ENCODE measurements at places on chromosomes 7 and 10.

GRCh38 chr7:919924-920341 is 34.5 kb downstream of the ADAP1 start:
- DNase-seq = no peak

DNA sequence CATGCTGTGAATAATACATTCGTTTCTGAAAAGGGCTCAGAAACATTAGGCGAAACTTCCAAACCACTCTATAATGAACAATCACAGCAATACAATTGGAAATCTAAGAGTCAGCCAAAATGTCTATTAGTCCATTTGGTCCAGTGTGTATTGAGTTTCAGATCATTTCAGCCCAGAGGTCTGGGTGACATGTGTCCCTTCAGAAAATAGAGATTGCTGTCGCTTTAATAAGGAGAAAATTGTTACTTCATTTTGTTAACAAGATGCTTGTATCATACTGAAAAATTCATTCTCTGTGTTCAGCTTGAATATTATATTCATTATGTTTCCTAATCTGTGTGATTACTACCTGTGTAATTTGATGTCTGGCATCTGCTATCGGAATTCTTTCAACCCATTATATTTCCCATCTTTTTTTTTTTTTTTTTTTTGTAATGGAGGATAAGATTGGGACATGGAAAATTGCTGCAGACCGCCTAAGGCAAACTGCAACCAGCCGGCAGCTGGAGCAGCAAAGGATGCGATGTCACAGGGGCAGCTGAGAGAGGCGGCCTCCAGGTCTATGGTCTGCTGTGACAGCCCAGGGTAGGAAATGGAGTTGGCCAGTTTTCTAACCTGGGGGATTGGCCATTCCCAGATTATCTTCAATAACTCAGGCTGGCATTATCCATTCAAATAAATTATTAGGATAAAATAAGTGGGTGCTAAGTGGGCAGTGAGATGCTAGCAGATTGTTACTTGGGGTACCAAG is 170.9 kb upstream of the NPVF start:
- DNase-seq = no peak

DNA sequence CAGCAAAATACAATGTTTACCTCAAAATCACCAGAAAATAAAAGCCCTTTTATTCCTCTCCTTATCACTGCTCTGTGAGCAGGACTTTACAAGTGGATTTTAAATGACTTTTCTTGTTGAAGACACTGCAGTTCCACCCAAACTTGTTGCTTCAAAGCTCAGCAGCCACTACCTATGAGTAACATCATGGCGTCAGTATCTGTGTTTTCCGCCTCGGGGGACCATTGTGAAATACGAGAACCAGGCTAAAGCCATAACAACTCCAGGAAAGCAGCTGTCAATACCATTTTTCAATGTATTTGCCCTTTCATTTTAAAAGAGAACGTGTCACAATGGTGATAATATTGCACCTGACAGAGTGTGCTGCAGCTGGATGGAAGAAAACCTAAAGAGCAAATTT is 284.0 kb upstream of the RNF32 start:
- no peak for DNase-seq

- no peak for DNase-seq
These were observed 138.6 kb downstream of the DIP2C start for GRCh38 chr10:550665-551372.

DNA sequence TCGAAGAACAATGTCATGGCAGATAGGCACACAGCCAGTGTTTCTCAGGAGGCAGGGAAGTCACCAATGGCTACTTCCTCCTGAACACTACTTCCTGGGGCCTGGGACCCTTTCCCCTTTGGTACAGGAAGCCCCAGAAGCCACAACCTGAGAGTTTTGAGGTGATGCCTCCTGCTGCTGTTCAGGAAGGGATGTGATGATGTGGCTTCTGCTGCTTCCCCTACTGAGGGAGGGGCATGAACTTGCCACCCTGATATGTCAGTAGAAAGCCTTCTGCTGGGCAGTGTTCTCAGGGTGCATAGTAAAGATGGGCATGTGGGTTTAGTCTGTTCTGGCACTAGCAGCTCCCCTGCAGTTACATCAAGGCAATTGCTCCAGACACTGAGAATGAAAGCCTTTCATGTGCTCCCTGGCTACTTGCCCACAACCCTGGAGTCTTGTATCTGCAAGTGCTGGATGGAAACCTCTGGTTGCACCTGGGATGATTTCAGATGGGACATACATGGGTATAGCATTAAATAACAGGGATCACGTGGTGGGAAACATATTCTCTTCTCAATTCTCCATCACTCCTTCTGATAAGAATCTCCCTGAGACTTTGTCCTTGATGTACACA is 69.3 kb downstream of the ADRA2A start:
- no peak for DNase-seq

DNA sequence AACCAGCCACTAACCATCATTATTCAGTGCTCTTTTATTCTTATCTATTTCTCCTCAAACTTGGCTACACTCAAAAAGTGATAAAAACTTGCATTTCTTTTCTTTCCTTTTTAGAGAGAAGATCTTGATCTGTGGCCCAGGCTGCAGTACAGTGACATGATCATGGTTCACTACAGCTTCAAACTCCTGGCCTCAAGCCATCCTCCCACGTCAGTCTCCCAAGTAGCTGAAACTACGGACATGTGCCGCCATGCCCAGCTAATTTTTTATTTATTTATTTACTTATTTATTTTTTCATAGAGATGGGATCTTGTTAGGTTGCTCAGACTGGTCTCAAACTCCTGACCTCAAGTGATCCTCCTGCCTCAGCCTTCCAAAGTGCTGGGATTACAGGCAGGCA is 24.6 kb upstream of the TMEM248 start:
- no peak for DNase-seq

DNA sequence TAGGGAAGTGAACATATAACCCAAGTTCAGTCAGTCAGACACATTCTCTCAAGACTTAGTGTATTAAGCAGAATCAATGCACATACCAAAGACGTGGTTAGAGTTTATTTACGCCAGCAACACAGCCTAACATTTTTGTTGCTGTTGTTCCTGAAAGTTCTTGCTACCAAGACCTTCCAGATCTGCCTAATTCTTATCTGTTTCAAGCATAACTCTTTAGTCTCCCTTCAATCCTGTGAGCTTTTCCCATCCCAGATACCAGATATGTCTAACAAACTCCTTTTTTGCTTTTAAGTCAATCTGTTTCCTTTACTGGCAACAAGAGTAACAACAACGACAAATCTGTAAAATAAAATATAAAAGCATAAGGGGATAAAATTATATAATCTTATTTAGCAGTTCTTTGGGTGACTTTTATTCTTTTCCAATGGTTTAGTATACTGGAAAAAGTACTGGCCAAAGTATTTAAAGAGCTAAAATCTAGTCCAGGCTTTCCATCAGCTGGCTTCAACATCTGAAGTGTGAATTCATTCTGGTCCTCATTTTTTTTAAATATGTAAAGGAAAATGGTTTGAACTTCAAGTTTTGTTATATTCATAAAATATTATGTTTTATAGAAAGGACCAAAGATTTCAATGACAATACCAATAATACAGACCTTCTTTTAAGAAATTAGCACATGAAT is 193.8 kb downstream of the IMMP2L start:
- DNase-seq = no peak

- no peak for DNase-seq
These were observed 101.2 kb upstream of the PDGFA start for GRCh38 chr7:620885-621284.

- DNase-seq = no peak
These were observed 300.1 kb downstream of the PTEN start for GRCh38 chr10:88163572-88163971.

GRCh38 chr10:75202321-75203045 is 8.1 kb upstream of the VDAC2 start:
- DNase-seq = peak; percentile 73

DNA sequence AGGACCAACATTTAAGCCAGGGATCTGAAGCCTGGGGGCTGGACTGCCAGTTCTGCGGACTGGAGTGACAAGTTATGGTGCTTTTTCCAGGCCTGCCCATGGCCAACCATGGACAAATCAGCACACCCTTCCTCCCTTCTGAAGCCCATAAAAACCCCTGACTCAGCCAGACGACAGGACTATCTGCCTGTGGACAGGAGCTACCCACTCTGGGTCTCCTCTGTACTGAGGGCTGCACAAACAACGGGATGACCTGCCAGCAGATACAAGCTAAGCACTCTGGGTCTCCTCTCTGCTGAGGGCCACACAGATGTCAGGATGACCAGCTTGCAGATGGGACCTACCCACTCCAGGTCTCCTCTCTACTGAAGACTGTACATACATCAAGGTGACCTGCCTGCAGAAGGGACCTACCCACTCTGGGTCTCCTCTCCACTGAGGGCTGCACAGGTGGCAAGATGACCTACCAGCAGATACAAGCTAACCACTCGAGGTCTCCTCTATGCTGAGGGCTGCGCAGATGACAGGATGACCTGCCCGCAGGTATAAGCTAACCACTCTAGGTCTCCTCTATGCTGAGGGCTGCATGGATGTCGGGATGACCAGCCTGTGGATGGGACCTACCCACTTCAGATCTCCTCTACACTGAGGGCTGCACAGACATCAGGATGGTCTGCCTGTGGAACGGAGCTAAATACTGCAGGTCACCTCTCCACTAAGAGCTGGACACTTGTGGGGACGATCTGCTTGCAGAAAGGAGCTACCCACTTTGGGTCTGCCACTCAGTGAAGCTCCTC is 110.1 kb upstream of the GPR22 start:
- no peak for DNase-seq

- no peak for DNase-seq
These were observed 668 bp downstream of the GPR37 start for GRCh38 chr7:124764847-124765400.

GRCh38 chr7:117827862-117828261 is 45.4 kb downstream of the CTTNBP2 start:
- no peak for DNase-seq

DNA sequence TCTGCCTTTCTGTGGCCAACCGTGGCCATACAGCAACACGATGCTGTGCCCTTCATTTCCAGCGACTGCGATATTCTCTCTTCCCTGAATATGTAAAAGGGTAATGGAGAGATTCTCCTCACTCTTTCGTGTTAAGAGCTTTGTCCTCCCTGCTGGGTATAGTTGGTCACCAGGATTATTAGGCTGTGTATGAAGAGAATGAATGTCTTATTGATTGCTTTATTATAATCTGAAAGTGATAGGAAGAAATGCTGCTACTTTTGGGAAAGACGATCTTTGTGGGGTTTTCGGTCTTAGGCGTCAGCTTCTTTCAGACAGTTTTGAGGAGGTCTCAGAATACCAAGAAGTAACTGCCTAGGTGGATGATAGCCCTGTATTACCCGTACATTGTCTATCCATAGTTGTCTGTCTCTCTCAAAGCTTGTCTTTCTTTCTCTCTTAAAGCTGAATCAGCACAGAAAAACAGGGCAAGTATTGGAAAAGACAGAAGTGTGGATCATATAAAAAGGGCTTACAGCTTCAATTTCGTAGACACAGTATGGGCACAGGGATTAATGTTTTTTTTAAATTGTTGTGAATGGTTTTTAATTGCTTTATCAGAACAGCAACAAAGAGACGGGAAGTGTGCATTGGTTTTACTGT is 1.2 kb downstream of the AHCYL2 start:
- DNase-seq = no peak

DNA sequence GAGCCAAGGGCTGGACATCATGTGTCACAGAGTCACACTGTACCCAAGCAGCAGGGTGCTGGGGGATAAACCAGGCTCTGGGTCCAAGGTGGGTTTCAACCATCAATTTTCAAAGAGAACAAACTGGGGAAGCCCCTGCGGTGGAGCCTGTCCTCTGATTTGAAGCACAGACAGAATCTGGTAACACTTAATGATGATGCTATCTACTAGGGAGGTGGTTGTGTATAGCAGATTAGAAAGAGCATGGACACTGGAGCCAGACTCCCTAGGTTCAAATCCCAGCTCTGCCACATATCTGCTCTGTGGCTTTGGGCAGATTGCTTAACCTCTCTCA is 204.9 kb upstream of the ZMIZ1 start:
- no peak for DNase-seq

DNA sequence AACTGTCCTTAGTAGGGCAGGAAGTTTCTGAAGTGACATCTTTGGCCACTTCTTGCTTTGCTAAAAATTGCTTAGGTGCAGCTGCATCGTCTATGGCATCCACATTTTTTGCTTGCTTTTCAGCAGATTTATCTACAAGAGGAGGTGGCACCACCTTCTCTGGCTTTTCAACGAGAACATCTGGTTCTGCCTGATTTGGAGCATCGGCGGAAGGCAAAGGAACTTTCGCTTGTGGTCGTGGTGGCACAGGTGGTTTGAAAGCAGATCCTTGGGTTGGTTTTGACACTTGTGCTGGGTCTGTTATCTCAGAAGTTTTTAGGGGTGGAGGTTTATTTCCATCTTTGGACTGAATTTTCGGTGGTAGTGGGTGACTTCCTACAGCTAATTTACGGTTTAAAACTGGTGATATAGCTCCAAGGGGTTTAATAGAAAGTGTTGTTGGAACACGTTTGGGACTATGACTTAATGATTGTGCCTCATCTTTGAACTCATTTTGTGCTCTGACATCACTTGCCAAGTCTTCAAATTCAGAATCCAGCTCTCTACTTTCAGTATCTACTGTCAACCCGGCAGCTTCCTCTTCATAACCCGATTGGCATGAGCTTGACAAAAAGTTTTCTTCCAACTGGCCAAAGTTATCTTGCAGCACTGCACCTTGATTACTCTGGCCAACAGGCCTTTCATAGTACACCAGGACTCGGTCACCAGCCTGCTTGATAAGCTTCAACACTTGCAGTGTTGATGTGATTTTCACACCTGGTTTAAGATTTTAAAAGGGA is 44.0 kb downstream of the SLC18A2 start:
- DNase-seq = no peak

- no peak for DNase-seq
These were observed 53.5 kb downstream of the ZNF467 start for GRCh38 chr7:149719912-149720335.

DNA sequence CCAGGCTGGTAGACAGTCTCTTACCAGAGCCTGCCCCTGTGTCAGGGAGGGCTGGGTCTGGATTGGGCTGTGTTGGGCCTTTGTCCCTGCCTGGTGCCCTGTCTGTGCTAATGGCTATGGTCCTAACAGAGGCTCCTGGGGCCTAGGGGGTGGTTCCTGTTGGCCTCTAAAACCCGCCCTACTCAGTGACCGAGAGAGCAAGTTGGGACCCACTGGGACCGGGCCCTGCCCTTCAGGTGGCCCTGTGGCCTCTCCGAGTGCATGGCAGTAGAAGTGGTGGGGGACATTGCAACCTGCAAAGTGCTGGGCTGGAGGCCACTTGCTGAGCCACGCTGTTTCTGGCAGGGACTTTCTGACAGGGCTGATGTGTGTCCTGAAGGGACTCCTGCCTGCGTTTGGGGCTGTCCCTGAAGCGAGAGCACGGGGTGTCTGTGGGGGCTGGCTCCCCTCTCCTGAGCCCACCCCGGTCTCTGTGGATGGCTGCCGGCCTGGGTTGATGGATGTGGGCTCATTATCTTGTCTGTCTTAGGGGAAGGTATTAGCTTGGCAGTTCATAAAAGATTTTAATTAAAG is 56.2 kb downstream of the GLRX3 start:
- DNase-seq = no peak

GRCh38 chr7:128063088-128063487 is 31.9 kb upstream of the LRRC4 start:
- no peak for DNase-seq

- DNase-seq = peak; percentile 77
These were observed 167.6 kb downstream of the AMPH start for GRCh38 chr7:38463277-38464225.
